ENCODE measurements at places on chromosomes 13 and 19.

GRCh38 chr13:66805657-66806056 is 424.5 kb downstream of the PCDH9 start:
- DNase-seq, result no peak

GRCh38 chr13:112052213-112052612 is 14.7 kb upstream of the SOX1 start:
- DNase-seq, result no peak

DNA sequence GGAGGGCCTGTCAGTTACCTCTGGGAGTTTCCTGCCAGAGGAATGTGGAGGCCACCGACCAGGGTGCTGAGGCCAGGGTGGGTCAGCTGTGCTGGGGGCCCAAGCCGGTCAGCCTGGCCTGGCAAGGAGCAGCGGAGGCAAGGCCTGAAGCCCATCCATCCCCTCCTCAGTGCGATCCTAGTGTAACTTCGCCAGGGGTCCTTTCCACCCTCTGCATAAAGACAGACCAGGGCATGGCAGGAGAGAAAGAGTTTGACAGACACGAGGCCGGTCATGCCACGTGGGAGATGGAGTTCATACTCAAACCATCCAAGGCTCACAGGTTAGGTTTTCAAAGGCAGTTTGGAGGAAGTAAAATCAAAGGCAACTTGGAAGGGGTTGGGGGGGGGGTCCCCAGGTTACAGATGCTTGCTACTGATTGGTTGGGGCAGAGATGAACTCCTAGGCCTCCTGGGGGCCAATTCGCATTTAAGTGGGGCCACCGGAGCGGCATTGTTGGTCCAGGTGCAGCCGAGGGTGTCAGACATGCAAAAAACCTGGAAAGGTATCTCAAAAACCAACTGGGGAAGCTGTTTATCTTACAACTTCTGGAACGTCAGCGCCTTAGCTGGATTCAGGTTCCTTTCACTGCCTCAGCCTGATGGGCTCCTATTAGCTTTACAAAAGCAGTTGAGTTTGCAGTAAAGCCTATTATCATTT is 36.8 kb upstream of the DPRX start:
- DNase-seq, result no peak

DNA sequence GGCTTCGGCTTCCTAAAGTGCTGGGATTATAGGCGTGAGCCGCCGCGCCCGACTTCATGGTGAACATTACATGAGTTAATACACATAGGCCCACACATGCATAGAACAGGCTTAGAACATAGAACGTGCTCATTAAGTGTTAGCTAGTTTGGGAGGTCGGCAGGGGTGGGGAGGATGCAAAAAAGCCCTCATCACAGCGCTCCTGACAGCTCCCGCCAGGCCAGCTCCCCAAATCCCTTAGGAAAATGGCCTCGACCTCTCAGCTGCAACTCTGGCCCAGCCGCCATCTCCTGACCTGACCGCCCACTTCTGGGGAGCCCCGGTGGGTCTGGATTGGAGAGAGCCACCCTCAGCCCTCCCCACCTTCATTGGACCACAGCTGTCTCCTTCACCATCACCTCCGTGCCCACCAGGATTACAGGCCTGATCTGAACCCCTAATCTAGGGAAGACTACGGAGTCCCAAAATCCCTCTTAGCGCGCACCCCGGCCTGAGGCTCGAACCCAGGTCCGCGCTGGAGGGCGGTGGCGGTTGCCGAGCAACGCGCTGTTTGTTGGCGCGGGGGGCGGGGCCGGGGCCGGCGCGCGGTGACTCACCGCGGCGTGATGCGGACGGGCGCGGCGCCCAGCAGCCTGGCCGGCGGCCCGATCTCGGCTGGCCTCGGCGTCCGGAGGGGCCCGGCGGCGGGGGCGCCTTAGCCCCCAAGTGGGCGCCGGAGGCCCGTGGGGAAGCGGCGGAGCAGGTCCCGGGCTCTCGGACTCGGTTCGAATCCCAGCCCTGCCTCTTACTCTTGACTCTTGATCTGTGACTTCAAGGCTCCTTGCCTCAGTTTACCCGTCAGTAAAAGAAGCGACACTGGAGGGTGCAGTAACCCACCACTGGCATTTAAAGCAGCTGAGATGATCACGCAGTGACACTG is 26.7 kb upstream of the NANOS3 start:
- peak; percentile 59 for DNase-seq

- DNase-seq, result no peak
These were observed 9.4 kb downstream of the ARGLU1 start for GRCh38 chr13:106558527-106558926.

DNA sequence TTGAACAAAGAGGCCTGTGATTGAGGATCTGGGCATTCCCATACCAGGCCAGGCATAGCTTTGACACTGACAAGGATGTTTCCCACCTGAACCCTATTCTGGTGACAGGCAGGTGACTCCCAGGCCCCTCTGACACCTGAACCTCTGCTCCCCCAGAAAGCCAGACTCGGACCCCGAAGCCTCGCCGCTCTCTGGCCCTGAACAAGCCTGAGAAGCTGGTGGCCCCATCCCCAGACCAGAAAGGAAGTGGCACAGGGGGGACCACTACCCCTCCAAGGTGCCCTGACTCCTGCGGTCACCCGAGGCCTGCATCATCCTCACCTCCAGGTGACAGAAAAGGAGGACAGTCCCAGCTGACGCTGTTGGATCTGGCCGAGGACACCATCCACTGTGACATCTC is 14.7 kb downstream of the SIX5 start:
- DNase-seq, result no peak

DNA sequence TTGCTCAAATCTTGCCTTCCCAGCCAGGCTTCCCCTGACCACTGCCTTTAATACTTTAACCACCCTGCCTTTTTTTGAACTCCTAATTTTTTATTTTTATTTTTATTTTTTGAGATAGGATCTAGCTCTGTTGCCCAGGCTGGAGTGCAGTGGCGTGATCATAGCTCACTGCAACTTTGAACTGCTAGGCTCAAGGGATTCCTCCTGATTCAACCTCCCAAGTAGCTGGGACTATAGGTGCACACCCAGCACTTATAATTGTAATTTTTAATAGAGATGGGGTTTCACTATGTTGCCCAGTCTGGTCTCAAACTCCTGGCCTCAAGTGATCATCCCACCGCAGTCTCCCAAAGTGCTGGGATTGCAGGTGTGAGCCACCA is 21.7 kb upstream of the FBXO27 start:
- DNase-seq, result no peak

- DNase-seq, result no peak
These were observed 12.0 kb upstream of the ZNF548 start for GRCh38 chr19:57377498-57378146.

DNA sequence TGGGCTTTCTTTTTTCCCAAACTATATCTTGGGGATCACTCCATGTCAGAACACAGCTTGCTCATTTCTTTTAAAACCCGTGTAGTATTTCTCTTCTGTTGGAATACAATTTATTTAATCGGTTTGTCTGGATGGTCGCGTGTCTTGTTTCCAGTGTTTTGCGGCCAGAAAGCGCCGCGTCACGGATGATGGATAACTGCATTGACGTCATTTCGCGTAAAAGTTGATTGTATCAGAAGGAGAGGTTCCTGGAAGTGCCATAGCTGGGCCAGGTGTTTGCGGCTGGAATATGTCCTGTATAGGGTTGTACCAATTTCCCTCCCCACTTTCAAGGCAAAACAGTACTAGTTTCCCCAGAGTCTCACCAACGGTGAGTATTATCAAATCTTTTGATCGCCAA is 9.7 kb downstream of the ACTL9 start:
- no peak for DNase-seq

DNA sequence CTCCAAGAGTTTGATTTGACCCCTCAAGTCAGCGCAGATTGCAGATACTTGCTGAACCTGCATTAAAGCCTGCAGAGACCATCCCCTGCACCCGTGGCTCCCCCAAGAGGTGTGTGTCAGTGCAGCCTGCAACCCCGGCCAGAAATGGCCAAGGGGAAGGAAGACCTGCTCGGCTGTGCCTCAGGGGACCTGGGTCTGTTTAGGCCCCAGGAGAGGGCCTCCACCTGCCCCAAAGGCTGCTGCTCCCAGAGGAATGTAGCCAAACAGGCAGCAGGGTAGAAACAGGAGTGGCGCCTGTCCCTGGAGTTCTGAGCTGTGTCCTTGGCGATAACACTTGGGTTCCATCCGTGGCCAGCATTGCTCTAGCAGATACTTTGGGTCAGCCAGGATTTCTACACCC is 8.0 kb downstream of the POP4 start:
- no peak for DNase-seq

- DNase-seq, result no peak
These were observed 4.4 kb upstream of the ONECUT3 start for GRCh38 chr19:1748873-1749341.
